CD4-positive, alpha-beta T cell (primary cell): ENCODE measurements at places on chromosomes 4 and X. TPM values are rescaled to one million over a fixed set of nuclear protein-coding genes. Genes with fewer than 3 reads are reported as not detected.

Gene CLCN4
- total RNA-seq: not detected

Gene MED14
- total RNA-seq: 59.9 TPM

Gene VEGFC
- not detected for total RNA-seq

Gene DCLK2
- not detected for total RNA-seq

Gene CYSLTR1
- 7.4 TPM for total RNA-seq

Gene SLC10A6
- not detected for total RNA-seq

Gene FRAS1
- total RNA-seq: not detected

Gene SRPK3
- total RNA-seq: not detected

Gene FLNA
- 1,022 TPM for total RNA-seq

Gene IRS4
- not detected for total RNA-seq

Gene SCML2
- 0.30 TPM for total RNA-seq

Gene PCDH10
- total RNA-seq: not detected

Gene TAF1
- 62.2 TPM for total RNA-seq

Gene ALAS2
- not detected for total RNA-seq

Gene FGD1
- total RNA-seq: not detected

Gene MAD2L1
- 4.6 TPM for total RNA-seq

Gene UGT2B10
- total RNA-seq: not detected

Gene ERCC6L
- not detected for total RNA-seq

Gene XG
- not detected for total RNA-seq

Gene GPR173
- total RNA-seq: not detected

Gene ADH1B
- not detected for total RNA-seq

Gene VCX3B
- not detected for total RNA-seq

Gene ASMT
- total RNA-seq: 0.50 TPM

Gene FAM133A
- not detected for total RNA-seq

Gene DCAF12L2
- total RNA-seq: not detected

Gene USP51
- 2.3 TPM for total RNA-seq

Gene SOWAHB
- not detected for total RNA-seq

Gene NSUN7
- total RNA-seq: 0.39 TPM

Gene MSN
- total RNA-seq: 273 TPM

Gene UGT8
- not detected for total RNA-seq

Gene NUP54
- 108 TPM for total RNA-seq

Gene ADAM29
- not detected for total RNA-seq

Gene ENOX2
- total RNA-seq: 6.5 TPM

Gene GPRIN3
- total RNA-seq: 46.4 TPM

Gene PDGFRA
- total RNA-seq: not detected

Gene EVC2
- total RNA-seq: 1.3 TPM

Gene CWH43
- total RNA-seq: not detected

Gene UCP1
- total RNA-seq: not detected

Gene PAK3
- 1.5 TPM for total RNA-seq

Gene STS
- 0.47 TPM for total RNA-seq

Gene UGT2B17
- not detected for total RNA-seq

Gene GIMD1
- total RNA-seq: not detected

Gene PNCK
- 0.70 TPM for total RNA-seq

Gene CPLX1
- 1.5 TPM for total RNA-seq

Gene YY2
- 1.2 TPM for total RNA-seq

Gene SYTL4
- total RNA-seq: not detected

Gene HSFX4
- total RNA-seq: not detected

Gene PITX2
- not detected for total RNA-seq

Gene AGTR2
- not detected for total RNA-seq

Gene NCAPG
- total RNA-seq: 0.58 TPM

Gene GLOD5
- total RNA-seq: not detected

Gene GABRQ
- not detected for total RNA-seq

Gene PNMA6F
- total RNA-seq: not detected

Gene SPACA5
- not detected for total RNA-seq

Gene MFAP3L
- 1.3 TPM for total RNA-seq

Gene IL13RA2
- not detected for total RNA-seq
